GM13976 (cell line): ENCODE measurements at places on chromosomes 3 and 15.

DNA sequence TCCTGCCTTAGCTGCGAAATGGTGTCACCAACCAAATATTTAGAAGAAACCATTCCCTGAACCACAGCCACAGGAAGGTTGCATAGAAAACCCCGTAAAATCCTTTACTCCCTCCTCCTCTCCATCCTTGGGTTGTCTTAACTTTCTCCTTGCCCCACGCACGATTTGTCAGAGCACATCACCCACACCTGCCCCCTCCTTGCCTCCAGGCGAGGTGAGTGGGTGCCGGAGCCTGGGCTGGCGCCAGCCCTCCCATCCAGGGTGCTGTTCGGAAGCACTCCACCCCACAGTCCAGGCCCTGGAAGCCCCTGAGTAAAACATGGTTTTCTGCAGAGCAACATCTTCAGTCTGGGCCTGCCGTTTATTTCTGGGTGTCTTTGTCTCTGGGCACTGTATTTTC, 3.7 kb downstream of the GHRL start:
- no peak for DNase-seq

DNA sequence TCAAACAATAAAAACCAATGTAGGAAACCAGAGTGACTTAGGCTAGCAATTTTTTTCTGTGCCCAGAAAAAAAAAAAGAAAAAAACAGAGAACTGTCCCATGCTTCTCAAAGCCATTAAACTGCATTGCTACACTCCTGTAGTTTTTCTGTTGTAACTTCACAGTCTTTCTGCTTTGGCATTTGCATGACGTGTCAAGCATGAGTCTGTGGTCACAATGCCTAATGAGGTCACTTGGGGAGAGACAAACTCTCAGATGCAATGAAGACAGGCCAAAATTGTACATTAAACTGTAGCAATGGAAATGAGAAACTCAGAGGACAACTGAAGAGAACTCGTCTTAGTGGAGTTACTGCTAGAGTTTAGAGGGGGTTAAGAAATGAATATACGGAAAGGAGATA, 30.8 kb downstream of the CCDC80 start:
- DNase-seq: no peak

GRCh38 chr3:32237670-32238452, 619 bp upstream of the CMTM8 start:
- no peak for DNase-seq

DNA sequence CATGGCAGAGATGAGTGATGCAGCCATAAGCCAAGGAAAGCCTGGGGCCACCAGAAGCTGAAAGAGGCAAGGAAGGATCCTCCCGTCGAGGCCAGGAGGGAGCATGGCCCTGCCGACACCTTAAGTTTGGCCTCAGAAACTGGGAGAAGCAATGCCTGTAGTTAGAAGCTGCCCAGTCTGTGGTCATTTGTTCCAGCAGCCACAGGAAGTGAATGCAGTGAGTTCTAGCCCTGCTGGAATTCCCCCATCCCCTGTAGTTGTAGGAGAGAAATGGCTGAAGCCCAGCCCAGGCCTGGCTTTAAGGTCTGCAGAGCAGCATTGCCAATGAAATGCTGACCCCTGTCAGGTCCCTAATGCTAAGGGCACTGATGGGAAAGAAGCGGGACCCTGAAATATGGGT, 12.2 kb upstream of the CHSY1 start:
- no peak for DNase-seq

DNA sequence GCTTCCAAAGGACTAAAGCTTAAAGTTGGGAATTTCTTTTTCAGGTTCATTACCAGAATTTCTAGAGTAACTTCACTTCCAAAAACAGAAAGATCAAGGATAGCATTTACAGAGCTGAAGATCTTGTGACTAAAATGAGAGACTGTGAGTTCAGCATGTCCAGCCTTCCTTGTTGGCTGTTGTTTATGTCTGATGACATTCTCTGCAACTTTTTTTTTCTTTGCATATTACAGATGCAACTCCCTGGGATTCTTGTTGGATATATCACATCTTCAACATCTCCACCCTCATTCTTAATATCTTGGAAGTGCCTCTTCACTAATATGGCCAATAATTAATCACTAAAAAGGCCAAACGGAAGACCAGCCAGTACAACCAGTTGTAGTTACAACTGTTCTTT, 86.2 kb upstream of the FRMD4B start:
- no peak for DNase-seq

GRCh38 chr3:72996121-72996472, 514 bp upstream of the PPP4R2 start:
- DNase-seq: no peak
